Astrocyte (in vitro differentiated cells and primary cell): ENCODE measurements at places on chromosomes 5 and 9. TPM values are rescaled to one million over a fixed set of nuclear protein-coding genes. Genes with fewer than 3 reads are reported as not detected.

The RFESD gene
- total RNA-seq, result 0.87 and 2.2 TPM in 2 replicates

The DUSP1 gene
- total RNA-seq, result 80.5 and 90.1 TPM in 2 replicates

The PCDHGC5 gene
- 7.7 and 10.9 TPM in 2 replicates for total RNA-seq

DNA sequence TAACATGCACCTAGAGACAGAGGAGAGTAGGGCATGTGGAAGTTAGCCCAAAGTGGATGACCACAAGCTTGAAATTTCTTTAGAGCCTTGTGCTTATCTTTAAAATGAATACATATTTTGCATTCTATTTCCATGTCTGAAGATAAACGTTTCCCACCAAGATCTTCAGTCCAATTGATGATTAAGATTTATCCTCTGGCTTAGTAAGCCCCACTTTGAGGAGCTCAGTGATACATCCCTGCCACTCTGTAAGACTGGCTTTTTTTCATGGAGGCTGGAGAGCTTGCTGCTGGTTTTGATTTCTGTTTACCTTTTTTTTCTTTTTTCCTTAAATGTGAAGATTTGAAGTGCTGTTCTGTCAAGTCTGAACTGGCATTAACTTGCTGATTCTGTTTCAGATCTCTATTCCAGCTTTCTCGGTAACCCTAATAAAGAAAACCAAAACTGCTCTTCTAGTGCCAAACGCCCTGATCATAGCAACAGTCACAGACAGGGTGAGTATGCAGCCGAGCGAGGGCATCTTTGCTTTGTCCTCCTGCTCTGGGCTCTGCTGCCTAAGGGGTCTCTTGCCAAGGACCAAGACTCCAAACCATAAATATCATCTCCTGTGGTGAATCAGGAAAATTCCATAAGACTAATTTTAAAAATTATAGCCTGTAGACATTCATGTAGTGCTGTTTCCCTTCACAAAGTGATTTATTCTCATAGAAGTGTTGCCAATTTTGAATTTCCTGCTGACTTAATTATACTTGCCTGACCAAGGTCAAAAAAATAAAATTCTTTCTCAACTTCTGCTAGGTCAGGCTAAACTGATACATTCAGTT, 54.3 kb downstream of the GRAMD2B start:
- peaks cover 25% of the 10 kb centered on the region for H3K36me3 ChIP-seq
- H3K4me3 ChIP-seq, result no peak overlapping the region
- H3K27ac ChIP-seq, result no peak overlapping the region
- no peaks in the 10 kb centered on the region for H3K27me3 ChIP-seq
- peaks cover 11% of the 10 kb centered on the region for H3K4me1 ChIP-seq
- peak; percentile 68 for DNase-seq

DNA sequence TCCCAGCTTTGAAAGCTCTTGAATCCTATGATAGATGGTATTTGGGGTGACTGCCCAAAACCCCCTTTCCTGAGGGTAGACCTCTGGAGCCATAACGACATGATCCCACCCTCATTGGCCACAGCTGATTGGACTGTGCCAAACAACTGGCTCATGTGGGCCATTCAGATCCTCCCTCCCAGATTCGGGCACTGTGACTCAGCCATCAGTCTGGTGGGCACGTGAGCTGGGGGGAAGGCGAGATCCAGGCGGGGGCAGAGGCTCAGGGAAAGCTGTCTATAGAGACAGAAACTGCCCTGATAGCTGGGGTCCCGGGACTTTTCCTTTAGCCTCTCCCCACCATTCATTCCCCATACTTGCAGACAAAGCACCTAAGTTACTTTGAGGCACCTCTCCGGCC, 15.1 kb upstream of the NCS1 start:
- no peak overlapping the region for H3K4me3 ChIP-seq
- H3K27ac ChIP-seq, result no peak overlapping the region
- H3K4me1 ChIP-seq, result no peaks in the 10 kb centered on the region

DNA sequence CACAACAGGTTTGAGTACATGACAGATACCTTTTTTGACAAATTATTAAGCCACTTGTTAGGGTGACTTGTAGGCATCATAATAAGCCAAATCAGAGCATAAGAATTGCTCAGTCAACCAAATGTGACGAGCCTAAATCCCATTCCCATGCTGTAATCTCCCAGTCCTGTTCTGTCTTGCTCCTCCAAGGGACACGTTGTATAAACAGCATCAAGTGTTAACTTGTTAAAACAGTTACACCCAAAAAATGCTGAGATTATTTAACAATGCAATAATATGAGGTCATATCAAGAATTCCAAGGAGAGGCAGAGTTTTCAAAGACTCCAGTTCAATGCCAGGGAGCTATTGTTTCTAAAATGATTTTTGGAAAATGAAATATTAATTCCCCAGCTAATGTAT, 76.2 kb downstream of the SH3TC2 start:
- H3K27me3 ChIP-seq, result peaks cover 4% of the 10 kb centered on the region
- H3K27ac ChIP-seq, result no peak overlapping the region
- peaks cover 10% of the 10 kb centered on the region for H3K4me1 ChIP-seq
- no peaks in the 10 kb centered on the region for H3K36me3 ChIP-seq

DNA sequence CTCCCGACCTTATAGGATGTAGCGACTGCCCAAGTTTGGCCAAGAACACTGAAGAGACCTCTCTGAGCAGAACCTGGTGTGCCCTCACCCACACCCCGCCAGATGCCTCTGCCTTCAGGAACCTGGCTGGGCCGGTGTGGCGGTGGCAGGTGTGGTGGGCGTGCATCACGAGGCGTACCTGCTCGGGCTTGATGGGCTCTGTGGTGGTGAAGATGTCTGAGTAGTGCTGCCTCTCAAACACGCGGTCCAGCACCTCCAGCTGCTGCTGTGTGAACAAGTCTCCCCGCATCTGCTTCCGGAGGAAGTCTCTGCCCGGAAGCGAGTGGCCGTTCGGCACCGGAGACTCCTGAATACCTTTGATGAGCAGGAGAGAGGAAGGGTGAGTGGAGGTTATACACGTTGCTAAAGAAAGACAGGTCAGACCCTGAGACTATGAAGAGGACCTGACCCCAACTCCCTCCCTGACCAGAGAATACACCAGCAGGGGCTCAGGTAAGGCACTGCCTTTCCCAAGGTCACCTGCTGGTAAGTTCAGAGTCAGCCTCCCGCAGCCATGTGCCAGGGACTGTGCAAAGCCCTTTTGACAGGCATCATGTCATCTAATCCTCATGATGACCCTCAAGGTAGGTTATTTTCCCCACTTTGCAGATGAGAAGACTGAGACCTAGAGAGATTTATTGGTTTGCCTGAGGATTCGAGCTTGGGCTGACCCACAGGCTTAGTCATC, 67.5 kb downstream of the PAX5 start:
- peaks cover 15% of the 10 kb centered on the region for H3K27me3 ChIP-seq
- H3K4me1 ChIP-seq, result no peaks in the 10 kb centered on the region
- DNase-seq, result no peak
- no peak overlapping the region for H3K27ac ChIP-seq
- no peak overlapping the region for H3K4me3 ChIP-seq

DNA sequence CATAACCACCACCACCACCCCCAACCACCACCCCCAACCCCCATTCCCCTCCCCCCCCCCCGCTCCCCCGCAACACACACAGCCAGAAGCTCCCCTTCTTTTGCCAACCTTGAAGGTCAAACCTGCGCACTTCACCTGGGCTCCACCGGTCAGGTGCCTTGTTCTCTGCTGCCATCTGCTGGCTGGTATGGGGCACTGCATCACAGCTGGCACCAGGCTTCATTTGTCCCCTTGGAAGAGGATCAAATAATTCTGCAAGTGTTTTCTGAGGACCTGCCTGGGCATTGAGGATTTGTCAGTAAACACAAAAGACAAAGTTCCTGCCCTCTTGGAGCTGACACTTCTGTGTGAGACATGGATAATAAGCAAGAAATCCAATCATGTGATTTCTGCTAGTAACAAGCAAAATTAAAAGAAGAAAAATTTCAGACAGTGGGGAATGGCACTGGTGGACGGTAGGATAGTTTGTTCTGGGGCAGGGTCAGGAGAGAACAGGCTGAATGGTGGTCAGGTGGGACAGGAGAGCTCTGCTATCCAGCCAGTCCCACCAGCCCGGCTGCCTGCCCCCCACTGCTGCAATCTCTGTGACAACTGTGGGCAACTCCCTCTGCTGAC, 55.6 kb upstream of the LMX1B start:
- H3K4me3 ChIP-seq, result no peak overlapping the region
- no peaks in the 10 kb centered on the region for H3K4me1 ChIP-seq
- H3K27ac ChIP-seq, result no peak overlapping the region
- H3K36me3 ChIP-seq, result no peaks in the 10 kb centered on the region
- peaks cover 33% of the 10 kb centered on the region for H3K27me3 ChIP-seq

DNA sequence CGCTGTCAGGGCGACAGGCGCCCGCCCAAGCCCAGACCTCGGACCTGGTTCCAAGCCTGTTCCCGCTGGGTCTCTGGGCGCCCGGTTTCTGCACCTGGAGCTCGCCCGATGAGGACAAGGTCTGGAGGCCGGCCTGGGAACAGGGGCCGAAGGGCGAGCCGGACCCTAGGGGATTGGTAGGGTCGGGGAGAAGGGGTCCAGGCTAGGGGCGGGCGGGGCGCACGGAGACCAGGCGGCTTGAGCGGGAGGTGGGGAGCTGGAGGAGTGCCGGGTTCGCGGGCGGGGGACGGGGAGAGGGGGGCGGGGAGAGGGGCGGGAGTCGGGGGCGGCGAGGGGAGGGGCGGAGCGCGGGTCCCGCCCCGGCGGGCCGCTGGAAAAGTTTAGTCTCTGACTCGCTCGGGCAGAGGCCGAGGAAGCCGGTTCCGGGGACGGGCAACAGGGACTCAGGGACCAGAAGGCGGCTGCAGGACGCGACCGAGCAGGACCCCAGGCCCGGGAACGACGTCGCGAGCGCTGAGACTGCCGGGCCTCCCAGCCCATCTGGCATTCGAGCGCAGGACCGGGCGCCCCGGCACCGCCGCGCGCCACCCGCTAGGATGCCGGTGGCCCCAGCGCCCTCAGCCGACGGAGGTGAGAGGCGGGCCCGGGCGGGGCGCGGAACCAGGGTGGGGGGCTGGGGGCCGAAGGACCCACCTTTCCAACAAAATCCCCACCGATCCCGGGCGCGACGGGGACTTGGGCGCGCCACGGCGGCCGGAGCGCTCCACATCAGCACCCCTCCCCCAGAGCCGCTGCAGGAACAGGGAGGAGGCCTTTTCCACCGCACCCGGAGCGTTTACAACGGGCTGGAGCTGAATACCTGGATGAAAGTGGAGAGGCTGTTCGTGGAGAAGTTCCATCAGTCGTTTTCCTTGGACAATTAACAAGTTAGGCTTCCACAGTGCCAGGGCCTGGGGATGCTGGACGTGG, at the start of gene S1PR3:
Gene S1PR3, plus strand, starts transcription at position 403 of the 969 bp plus-strand sequence. CDS start 9,733 bp downstream, outside the sequence.
- peak within 1 kb of the TSS; percentile 98 for H3K4me3 ChIP-seq
- H3K27me3 ChIP-seq, result no peaks in the 10 kb centered on the region
- H3K27ac ChIP-seq, result peak within 1 kb of the TSS; percentile 16
